Muscle of back (tissue), 13 donors: ENCODE measurements at places on chromosomes 1 and 21.

GRCh38 chr1:184061396-184062003 is 10.0 kb downstream of the TSEN15 start:
- no peak for DNase-seq

GRCh38 chr1:101704895-101705294 is 291.8 kb downstream of the OLFM3 start:
- no peak for DNase-seq

GRCh38 chr1:116671072-116671760 is 3.7 kb upstream of the IGSF3 start:
- no peak for DNase-seq

- no peak for DNase-seq
Measured at GRCh38 chr1:54859700-54860391, 27.1 kb downstream of the DHCR24 start.

DNA sequence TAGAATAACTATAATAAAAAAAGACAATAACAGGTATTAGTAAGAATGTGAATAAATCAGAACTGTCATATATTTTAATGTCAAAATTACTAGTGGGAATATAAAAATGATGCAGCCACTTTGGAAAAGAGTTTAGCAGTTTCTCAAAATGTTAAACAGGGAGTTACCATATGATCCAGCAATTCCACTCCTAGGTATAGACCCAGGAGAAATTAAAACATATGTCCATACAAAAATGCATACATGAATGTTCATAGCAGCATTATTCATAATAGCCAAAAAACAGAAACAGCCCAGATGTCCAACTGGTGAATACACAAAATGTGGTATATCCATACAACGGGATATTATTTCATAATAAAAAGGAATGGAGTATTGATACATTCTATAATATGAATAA is 71.6 kb downstream of the NVL start:
- no peak for DNase-seq

- DNase-seq: no peak
Measured at GRCh38 chr1:169110236-169110635, 3.7 kb downstream of the ATP1B1 start.

- no peak for DNase-seq
Measured at GRCh38 chr1:180160357-180160756, 5.7 kb downstream of the QSOX1 start.

DNA sequence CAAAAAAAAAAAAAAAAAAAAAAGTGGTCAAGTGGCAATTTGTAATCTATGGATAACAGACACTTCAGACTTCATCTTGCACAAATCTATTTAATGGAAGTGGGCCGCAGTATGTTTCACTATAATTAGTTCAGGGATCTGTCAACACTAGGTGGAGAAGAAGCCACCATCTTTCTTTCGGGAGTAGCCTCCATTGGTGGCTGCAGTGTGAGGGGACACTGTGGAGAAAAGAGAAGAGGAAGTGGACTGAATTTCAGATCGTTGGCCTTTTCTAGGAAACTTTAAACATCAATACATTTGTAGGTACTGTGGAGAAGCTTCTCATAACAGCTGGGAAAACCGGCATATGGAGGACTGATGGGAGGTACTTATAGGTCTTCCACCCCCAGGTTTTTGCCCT is 8.0 kb upstream of the ELAPOR1 start:
- no peak for DNase-seq

DNA sequence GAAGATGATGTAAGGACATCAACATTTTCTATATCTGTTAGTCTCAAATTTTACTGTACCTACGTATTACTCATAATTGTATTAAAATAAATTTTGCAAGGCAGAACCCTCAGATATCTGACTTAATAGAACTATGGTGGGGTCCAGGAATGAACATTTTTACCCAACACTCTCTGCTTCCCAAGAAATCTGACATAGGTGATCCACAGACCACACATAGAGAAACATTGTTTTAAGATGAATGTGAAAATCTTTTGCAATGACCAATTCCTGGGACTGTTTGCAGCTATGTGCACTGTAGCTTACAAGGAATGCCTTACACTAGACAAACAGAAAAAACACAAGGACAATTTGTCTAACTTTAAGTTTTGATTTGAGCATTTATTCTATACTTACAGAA is 645.6 kb upstream of the ADGRL2 start:
- DNase-seq: peak; percentile 62

DNA sequence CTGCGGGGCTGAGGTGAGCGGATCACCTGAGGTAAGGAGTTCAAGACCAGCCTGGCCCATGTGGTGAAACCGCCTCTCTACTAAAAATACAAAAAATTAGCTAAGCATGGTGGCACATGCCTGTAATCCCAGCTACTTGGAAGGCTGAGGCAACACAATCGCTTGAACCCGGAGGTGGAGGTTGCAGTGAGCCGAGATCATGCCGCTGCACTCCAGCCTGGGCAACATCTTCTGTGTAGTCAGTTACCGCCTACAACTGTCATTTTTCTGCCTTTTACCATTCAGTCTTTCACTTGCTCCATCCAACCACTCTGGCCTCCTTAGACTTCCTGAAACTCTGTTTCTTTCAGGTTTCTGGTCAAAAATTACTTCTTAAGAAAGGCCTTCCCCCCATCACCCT is 2.2 kb downstream of the MYCBP start:
- DNase-seq: no peak

DNA sequence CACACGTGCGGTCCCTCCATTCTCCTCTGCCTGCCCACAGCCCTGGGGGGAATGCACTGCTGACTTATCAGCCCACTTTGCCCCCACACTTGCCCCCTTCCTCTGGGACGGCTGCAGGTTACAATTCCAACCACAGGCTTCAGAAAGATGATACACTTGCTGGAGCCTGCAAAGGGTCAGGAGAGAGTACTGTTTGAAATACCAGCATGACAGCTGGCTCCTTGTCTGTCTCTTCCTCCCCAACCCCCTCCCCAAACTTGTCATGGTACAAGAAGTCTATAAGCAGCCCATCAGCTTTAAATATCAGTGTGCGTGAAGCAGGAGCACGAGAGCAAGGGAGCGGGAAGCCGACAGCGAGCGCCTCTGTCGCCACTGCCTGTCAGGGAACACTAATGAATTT is 62.4 kb downstream of the ERI3 start:
- DNase-seq: peak; percentile 13

DNA sequence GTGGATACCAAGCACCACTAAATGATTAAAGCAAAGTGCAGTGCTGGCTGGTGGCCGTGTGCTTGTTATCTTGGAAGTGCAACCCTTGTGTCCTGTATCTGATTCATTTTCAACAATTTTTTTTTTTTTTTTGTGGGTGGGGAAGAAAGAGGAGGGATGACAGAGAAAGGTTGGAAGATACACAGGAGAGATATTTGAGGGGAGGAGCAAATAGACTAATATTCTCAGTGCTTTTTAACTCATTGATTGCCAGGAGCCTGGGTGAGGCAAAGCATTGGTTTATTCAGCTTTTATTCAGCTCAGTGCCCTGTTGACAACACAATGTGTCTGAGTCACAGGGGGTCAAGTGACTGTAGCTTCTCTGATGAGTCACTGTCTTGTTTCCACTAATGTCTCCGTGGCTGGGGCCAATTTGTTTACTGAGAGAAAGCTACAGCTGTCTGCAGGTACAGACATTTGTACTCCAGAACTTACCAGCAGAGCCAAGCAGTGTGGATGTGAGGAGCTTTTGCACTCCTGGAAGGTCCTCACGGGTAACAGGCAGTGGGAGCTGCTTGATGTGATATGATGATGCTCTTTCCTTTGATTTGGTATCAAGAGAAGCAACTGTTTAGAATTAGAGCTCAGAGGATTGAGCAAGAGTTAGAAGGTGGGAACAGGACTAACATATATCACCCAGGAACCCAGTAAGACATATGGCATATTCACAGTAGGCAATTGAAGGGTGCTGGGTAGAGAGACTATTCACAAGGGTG is 23.6 kb upstream of the DNM3 start:
- no peak for DNase-seq

DNA sequence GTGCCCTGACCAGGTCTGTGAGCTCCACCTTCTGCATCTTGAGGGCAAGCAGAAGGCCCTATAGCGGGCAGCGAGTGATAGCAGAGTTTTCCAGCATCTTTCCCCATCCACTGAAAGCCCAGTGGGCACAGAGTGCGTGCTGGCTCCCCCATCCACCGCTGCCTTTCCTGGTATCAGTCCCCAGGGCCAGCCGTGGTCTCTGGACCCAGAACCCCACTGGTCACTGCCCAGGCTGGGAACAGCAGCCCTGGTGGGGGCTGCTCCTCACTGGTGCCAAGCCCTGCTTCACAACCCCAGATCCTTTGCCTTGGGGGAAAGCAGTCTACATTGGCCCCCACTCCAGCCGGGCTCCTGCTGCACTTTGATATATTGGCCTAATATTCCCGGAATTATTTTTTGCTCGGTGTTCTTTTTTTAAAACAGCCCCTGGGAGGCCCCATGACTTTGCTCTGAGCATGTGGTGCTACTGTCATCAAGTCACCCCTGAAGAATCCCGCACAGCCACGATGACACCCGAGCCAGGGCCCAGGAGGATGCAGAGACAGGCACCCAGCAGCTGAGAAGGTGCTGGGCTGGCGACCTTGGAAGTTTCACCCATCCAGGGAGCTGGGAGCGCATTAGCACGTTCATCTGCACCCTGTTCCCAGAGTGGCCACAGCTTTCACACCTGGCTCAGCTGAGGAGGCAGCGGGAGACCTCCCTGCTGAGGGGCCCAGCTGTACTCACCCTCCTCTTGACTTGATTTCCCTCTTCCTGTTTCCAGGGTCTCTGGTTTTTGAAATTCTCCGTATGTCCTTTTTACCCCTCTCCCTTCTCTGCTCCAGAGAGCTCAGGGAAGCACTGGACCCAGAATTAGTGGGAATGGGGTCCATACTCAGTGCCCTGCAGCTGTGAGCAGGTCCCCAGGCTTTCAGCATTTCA is 56.9 kb downstream of the KLHDC7A start:
- DNase-seq: no peak

DNA sequence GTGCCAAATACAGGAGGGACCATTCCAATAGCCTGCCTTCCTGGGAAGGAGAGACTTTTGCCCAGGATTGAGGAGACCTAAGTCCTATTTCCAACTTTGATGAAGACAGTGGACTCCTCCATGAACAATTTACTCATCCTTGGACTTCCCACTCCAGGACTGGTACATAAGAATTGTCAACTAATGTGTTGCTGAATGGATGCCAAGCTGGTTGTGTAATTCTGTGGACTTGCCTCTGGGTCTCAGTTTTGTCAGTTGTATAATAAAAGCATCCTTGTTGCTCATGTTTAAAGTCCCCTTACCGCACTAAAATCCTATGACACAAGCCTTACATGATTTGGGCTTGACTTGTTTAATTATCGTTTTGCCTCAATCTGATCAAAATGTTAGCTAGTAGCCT is 13.2 kb upstream of the ZP4 start:
- no peak for DNase-seq

GRCh38 chr21:46193829-46194373 is 9.6 kb upstream of the SPATC1L start:
- DNase-seq: no peak

DNA sequence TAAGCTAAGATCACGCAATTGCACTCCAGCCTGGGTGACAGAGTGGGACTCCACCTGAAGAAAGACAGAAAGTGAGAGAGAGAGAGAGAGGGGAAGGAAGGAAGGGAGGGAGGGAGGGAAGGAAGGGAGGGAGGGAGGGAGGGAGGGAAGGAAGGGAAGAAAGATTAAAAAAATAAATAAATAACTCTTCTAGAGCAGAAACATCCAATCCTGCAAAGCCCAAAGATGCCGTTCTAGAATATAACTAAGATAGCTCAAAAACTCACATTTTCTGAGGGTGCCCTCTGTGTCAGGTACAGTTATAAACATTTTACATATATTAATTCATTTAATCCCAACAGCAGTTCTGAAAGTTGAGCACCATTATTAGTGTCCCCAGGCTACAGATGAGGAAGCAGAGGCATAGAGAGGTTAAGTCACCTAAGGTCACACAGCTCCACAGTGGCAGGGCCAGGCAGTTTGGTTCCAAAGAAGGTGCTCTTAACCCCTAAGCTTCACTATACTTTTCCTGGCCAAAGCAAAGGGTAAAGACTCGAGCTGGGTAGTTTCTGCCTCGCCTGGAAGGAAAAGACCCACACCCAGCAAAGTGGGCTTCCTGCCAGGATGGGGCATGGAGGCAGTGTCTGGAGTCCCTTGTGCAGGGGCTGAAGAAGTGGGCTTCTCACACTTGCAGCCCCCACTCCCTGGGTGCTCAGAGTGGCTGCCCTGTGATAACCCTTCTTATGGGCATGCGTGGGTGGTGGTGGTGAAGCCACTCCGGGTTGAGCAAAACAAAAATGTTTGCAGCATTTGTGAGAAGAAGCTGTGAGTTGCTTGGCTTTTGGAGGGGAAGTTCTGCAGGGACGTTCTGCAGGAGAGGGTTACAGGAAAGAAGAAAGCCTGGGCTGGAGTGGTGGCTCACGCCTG is 7.9 kb upstream of the PIK3CD start:
- DNase-seq: no peak

- DNase-seq: no peak
Measured at GRCh38 chr1:205668951-205669340, 11.4 kb downstream of the SLC45A3 start.

GRCh38 chr1:168506204-168506819 is 37.5 kb downstream of the XCL2 start:
- no peak for DNase-seq

DNA sequence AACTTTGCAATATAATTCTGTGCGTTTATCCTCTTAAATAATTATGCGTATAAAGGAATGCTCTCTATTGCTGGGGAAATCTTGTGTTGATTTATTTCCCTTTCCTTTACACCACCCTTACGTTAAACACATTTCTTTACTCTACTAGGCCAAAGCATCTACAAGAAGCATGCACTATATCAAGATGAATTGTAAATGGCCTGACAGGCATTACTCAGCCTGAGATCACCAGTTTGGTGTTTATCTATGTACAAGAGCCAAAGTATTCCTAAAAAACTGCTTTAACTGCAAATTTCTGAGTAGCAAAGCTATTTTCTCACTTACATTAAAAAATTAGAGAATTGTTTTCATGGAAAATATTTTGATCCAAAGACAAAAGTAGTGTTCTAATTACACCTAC is 114.8 kb downstream of the TYW3 start:
- DNase-seq: no peak

- no peak for DNase-seq
Measured at GRCh38 chr1:207365063-207365462, 43.6 kb downstream of the CD55 start.

GRCh38 chr1:234545517-234546386 is 64.2 kb downstream of the IRF2BP2 start:
- no peak for DNase-seq

DNA sequence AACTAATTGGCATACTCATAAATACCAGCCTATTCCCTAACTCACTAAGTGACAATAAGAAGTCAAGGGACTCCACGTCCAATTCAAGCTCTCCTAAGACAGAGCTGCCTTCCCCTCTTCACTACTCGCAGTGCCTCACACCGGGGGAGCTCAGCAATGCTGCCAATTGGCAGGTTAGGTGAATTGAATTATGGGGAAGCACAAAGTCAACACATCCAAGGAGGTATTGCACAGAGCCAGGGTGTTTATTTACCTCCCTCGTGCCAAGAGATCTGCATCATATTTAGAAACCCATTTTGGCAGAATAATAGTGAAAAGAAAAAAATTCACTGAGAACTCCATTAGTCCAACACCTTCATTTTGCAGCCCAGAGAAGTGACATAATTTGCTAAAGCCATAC is 20.4 kb upstream of the TNR start:
- no peak for DNase-seq
